ENCODE measurements at places on chromosomes 6 and 20. TPM values are rescaled to one million over a fixed set of nuclear protein-coding genes. Genes with fewer than 3 reads are reported as not detected.

PLAGL2 gene
- total RNA-seq, result 2.0 TPM

SLX4IP gene
- total RNA-seq, result 3.8 TPM

GATA5 gene
- total RNA-seq, result 0.12 TPM

C20orf141 gene
- not detected for total RNA-seq

Measured in right lobe of liver (tissue), 6 donors.